Heart left ventricle (tissue), 16 donors: ENCODE measurements at places on chromosomes 5 and 9.

DNA sequence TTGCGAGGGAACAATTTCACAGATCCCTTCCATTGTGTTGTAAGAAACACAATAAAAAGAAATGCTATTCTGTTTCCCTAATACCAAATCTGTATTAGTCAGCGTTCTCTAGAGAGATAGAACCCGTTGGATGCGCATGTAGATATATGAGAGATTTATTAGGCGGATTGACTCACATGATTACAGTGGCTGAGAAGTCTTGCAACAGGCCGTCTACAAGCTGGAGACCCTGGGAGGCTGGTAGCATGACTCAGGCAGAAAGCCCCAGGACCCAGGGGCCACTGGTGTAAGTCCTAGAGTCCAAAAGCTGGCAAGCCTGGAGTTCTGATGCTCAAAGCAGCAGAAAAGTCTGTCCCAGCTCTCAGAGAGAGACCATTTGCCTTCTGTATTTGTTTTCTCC is 18.4 kb upstream of the IL17B start:
- DNase-seq, result no peak

GRCh38 chr5:29547236-29547865 is 1646.1 kb upstream of the CDH6 start:
- no peak for DNase-seq

GRCh38 chr5:10102706-10103497 is 146.8 kb downstream of the ATPSCKMT start:
- no peak for DNase-seq

DNA sequence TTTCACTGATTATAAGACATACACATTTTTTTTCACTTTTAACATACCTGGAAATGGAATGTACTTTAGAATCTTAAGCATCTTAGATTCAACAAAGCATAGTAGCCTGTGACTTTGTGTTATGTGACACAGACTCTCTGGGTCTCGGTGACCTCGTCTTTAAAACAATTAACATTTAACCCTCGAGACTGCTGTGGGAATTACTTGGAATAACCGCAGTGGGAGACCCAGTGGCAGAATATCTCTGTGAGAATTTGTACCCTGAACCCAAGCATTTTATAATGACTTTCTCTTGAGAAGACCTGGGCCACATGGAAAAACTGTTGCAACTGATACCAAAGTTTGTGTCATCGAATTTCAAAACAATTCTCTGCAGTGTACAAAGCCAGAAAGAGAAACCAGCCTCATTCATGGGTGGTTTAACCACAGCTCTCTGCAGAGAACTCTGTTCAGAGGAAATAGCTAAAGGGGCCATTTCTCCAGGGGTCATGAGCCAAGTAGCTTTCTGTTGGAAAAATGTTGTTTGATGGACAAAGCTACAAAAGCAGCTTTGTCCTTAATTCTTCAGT is 10.0 kb upstream of the RETREG1 start:
- no peak for DNase-seq
